ENCODE measurements at places on chromosomes 12 and 14.
A peak's percentile ranks its signal among the peaks of the same experiment; 100 is the strongest.

- DNase-seq: peak; percentile 30
Measured at GRCh38 chr14:101064121-101064661, 160.7 kb upstream of the RTL1 start.

GRCh38 chr12:43835264-43835655, 621 bp upstream of the TMEM117 start:
- no peak for DNase-seq

GRCh38 chr14:93619176-93619793, 169.0 kb downstream of the PRIMA1 start:
- DNase-seq: no peak

GRCh38 chr14:43360239-43360638, 1146.8 kb downstream of the FSCB start:
- DNase-seq: no peak

DNA sequence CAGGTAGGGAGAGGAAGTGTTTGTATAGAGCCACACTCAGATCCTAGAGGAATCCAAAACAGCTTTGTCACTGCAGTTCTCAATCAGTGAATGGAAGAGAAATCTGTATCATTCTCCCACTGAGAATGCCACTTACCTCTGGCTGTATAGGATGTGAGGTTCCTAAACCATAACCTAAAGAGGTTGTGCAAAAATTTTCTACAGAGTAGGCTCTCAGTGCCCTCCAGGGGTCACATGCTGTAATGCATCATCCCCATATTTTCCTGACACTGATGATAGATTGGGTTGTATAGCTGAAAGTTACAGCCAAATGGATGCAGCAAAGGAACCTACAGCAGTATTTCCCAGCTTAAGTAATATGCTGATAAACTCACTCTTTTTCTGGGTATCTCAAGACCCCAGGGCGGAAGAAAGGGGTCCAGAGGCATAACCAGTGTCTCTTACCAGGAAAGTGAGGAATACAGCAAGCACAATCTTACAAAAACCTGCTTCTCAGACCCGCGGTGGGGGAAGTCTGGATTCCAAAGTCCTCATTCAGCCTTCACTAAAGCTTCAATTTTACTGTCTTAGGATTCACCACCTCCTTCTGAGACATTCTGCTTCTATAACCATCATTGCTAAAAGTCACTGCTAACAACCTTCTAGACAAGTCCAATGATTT, 3.8 kb downstream of the BCDIN3D start:
- no peak for DNase-seq

DNA sequence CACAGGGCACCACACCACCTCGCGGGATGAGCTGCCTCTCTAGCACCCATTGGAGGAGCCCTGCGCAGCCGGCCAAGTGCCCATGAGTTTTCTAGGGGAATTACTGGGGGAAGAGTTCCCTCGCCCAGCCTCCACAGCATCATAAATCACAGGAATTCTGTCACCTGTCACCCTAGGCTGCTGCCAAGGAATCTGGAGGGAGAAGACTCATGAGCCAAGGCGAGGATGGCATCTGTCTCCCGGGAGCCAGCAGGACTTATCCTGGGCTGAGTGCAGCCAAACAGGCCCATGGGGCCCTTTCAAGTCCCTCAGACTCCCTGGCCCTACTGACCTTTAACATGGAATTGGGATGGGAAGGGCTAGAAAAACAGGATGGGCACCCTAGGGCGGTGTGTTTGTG, 7.8 kb upstream of the OTUB2 start:
- no peak for DNase-seq

DNA sequence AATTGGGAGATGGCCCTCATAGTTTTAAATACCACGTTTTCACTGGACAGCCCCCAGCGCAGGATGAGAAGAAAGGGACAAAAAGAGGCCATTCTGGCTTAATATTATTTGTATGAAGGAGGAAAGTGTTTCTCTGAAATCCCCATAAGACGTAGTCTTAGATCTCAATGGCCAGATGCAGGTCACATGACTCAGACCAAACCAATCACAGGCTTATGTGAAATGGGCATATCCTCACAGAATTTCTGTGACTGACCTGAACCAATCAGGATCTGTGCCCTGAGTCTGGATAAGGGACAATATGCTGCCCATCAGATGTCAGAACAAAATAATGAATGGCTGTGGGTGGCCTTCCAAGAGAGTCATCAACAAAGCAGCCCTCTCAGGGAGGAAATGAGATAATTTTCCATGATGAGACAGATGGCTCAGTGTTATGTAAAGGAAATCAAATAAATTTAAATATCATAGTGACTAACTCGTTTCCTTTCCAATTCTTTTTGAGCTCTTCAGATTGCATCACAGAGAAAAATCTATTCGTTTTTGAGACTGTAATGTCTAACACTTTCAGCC, 1009.5 kb upstream of the TMEM132C start:
- DNase-seq: no peak

- peak; percentile 88 for DNase-seq
Measured at GRCh38 chr14:77296155-77296554, 24.5 kb downstream of the POMT2 start.

DNA sequence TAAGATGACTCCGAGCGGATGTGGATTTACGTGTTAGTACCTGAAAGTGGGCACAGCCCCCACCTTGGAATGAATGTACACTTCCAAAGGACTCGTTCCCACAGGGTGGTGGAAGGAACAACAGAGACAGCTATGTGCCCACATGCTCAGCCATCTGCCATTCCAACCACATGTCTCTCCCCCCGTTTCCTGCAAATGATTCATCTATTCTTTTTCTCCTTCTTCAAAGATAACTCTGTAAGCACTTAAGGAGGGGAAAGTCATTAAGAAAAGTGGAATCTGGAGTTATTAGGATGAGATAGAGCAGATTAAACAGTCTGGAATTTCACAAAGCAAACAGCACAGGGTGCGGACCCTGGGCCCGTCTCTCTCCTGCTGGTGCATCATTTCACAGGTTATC, 18.5 kb upstream of the DUSP6 start:
- no peak for DNase-seq

GRCh38 chr12:57738661-57739237, at the start of gene AGAP2:
TSS of gene AGAP2 (minus strand) at chr12:57738742. CDS start at chr12:57738246, 496 bp downstream.
- DNase-seq: no peak

DNA sequence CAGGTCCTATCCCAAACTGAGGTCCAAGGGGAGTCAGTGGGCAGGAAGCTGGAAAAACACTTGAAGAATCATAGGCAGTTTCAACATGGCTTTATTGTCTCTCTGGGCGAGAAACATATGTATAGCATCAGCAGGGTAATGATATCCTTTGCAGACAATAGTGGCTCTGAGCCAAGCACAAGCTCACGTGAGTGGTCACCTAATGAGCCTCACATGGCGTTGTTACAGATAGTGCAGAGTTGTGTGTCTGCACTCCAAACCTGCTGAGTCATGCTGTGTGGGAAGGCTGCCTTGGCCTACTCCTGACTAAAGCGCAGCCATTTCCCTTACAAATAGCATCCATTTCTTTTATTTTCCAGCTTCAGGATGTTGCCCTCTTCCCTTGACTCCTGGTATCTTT, 105.2 kb upstream of the SYT1 start:
- DNase-seq: no peak

- DNase-seq: no peak
Measured at GRCh38 chr14:50242566-50243310, 11.4 kb upstream of the SOS2 start.

DNA sequence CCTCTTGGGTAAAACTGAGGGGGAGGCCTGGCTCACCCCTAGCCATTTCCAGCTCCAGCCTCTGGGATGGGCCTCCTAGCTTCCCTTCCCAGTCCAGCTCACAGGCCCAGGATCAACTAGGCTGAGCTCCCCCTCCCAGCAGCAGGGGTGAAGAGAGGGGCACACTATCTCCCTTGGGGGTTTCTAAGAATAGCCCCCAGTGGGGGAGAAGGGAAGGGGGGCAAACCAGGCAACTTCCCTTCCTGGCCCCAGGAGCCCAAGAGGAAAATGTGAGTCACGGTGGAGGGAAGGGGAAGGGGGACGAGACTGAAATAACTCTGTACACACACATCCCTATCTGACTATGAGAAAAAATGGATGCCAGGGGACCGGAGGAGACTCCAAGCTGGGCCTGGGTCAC, 9.0 kb downstream of the ADCY6 start:
- peak; percentile 73 for DNase-seq

GRCh38 chr12:28036940-28037339, 64.4 kb upstream of the PTHLH start:
- DNase-seq: no peak

DNA sequence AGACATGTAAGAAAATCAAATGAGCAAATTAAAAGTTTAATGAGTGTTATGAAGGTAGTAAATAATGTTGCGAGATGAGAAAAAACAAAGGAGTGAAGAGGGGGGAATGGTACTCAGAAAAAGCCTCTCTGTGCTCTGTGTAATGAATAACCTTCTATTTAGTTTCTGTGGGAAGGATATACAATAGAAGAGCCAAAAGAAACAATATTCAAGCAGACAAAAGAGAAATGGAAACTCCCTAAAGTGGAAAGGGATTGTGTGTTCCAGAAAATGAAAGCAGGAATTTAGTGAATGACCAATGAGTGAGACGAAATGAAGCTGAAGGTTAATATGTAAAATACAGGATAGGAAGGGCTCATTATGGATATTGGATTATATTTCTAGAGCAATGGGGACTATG, 18.5 kb downstream of the OR4K1 start:
- no peak for DNase-seq

DNA sequence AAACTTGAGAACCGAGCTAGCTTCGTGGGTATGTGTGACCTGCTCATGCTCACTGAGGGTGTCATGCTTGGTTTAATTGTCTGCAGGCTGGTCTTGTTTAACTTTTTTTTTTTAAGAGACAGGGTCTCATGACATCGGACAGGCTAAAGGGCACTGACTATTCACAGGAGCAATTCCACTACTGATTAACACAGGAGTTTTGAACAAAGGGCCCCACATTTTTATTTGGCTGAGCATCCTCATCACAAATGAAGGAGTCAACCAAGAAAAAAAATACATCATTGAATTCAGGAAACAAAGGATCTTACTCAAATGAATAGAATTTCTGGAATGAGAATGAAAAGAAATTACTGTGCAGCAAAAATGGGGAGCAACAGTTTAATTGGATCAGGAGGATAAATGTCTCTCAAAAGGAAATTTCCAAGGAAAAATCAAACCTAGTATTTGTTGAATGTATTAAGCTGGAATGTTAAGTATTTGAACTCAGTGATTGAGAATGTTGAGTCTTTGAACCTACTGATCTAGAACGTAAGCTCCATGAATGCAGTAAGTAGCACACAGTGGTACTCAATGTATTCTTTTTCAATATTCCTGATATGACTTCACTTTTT, 20.8 kb upstream of the PYROXD1 start:
- DNase-seq: no peak

DNA sequence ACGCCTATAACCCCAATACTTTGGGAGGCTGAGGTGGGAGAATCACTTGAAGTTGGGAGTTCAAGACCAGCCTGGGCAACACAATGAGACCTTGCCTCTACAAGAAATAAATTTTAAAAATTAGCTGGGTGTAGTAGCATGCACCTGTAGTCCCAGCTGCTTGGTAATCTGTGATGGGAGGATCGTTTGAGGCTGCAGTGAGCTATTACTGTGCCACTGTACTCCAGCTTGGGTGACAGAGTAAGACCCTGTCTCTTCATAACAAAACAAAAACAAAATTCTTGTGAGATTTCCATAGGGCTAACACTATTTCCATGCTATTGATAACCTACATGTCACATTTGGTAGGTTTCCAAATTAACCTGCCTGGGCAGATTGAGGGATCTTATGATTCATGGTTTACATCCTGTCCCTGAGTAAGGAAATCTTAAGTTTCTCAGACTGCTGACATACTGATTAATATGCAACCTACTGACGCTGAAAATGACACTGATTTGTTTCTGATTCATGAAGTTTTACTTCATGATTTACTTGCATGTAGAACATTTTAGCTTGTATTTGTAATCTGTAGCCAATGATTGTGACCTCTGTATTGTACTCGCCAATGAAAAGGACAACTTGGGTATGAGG, 15.9 kb downstream of the ATP6V1D start:
- no peak for DNase-seq

GRCh38 chr14:23631702-23632460, 4.3 kb upstream of the DHRS2 start:
- DNase-seq: peak; percentile 89

- DNase-seq: no peak
Measured at GRCh38 chr12:128944956-128945355, 91.7 kb downstream of the GLT1D1 start.

DNA sequence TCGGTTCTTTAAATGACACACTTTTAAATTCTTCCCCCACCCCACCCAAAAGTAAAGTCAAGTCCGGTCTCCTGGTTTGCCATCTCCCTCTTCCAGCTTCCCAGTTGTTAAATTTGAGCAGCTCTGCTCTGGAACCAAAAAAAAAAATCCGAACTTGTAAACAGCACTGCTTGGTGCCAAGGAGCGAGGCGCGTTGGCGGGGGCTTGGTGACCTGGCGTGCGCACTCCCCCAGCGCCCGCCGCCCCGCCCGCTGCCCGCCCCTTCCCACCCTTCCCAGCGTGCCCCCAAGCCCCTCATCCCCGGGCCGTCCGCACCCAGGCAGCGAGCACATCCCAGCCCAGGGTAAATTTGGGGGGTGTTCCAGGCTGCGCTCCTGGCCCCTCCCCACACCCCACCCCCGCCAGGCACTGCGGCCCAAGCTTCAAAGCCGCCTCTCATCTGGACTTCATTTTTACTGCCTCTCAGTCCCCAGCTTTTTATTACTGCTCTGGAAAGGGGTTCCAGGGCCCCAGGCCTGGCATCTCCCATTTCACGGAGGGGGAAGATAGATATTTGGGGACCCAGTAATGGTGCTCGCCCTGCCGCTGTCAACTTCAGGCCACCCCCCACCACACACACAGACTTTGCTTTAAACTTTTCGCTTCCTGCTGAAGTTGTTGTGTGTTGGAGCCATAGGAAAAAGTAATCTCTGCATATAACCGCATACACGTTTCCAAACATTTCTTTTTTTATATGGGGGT, 11.7 kb upstream of the ITGB7 start:
- peak; percentile 71 for DNase-seq

GRCh38 chr12:12197128-12197527, 69.7 kb downstream of the LRP6 start:
- no peak for DNase-seq

GRCh38 chr12:11778713-11779685, 129.5 kb downstream of the ETV6 start:
- no peak for DNase-seq

Measured in ovary (tissue), 10 donors.